ENCODE measurements at places on chromosomes 12 and 14.
A peak's percentile ranks its signal among the peaks of the same experiment; 100 is the strongest.

GRCh38 chr14:71539650-71540285 is 392.5 kb upstream of the RGS6 start:
- DNase-seq = no peak

- DNase-seq = no peak
Observed at GRCh38 chr12:98595243-98595988, 1.9 kb downstream of the SLC25A3 start.

DNA sequence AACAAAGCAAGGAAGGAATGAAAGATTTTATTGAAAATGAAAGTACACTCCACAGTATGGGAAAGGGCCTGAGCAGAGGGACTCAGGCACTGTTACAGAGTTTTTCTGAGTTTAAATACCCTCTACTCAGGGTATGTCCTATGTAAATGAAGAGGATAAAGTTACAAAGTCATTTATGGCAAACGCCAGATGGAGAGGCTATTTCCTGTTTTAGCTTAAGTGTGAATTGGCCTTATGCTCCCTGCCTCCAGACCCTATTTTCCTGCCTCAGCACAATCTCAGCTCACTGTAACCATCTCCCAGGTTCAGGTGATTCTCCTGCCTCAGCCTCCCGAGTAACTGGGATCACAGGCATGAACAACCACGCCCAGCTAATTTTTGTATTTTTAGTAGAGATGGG is 6.8 kb upstream of the PHC1 start:
- DNase-seq = no peak

- no peak for DNase-seq
Observed at GRCh38 chr14:80385336-80385735, 174.0 kb upstream of the DIO2 start.

DNA sequence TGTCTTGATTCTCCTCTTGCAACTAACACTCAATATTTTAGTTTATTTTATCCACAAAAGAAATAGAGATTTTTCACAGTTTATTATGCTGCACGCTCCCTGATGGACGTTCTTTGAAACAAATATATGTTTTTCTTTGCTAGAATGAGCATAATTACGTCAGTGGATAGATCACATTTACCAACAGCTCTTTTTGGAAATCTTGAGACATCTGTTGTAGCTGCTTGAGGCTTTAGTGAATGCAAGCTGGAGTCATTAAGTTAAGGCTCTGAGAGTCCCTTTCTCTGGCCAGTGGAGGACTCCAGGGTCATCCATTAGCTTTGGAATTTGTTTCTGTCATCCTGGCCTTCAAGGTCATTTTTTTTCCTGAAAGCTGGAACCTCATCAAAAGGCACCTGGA is 405.6 kb upstream of the TMEM132C start:
- DNase-seq = no peak

DNA sequence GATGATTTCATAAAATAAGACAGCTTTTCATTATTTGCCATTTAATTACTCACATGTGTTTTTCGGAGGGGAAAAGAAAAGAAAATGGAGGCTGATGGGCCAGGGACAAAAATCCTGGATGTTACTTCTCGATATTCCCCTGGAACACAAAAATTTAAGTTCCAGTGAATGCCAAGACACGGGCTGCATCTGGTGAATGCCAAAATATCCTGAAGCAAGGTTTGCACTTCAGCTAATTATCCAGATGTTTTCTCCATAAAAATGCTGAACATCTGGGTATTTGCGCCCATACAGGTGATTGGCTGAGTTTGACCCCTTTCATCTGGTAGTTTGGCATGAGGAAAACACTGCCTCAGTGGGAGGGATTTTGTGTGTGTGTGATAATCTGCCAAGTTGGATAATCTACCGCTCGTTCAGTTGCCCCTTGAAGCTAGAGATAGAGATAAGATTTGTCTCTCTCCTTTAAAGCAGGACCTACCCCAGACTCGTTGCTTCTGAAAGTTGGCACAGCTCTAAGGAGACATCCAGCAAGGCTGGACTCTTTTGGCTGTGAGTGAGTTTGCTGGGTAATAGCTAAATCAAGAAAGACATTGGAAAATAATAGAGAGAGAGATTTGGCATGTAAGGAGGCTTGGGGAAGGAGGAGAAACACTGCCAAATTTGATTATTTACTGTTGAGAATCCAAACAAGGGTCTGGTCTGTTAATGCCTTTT is 390.0 kb downstream of the EGLN3 start:
- DNase-seq = no peak

- no peak for DNase-seq
Observed at GRCh38 chr14:92994942-92995341, 72.0 kb downstream of the CHGA start.

DNA sequence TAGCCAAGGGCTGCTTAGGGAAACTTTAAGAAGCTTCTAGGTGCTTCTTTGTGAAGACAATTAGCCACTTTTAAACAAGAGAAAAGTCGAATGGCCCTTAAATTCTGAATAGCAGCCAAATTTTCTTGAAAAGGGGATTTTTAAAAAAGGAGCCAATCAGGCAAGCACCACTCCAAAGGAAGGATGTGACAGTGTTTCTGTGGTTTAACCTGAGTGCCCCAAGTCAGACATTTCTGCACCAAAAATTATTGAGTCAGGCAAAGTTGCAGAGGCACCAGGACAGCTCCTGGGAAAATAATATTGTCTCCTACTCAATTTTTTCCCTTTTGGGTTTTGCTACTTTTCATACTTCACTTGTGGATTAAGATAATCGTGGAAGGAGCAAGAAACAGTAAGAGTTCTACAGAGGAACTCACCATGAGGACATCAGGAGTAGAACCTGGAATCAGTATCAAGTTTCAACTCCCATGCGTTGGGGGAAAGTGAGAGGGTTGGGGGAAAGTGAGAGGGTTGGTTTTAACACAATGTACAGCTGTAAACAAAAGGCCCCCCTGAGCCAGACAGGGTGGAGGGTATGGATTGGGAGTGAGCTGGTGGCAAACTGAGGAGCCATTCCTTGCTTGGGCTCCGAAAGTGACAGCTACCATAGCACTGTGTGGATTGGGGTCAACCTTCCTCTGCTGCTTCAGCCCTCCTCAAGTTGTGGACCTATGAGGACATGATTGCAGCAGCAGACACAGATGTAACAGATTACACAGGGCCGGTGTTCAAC is 90.8 kb downstream of the SLC38A1 start:
- no peak for DNase-seq

DNA sequence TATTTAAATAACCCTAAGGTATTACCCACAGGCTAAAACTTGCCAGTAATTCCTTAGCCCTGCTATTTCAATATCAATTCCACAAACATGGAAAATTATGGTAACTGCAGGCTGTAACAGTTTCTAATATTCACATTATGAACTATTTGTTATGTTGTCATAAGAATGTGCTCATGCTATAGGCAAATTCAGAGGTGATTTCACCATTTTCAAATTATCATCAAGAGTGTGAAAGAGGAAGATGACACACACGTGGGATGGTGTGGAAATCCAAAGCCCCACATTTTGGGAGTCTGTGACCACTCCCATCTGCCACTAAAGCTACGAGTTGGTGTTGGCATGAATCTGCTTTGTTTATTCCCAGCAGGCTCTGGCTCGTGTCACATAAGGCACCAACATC is 5.9 kb upstream of the MYO1A start:
- DNase-seq = no peak

DNA sequence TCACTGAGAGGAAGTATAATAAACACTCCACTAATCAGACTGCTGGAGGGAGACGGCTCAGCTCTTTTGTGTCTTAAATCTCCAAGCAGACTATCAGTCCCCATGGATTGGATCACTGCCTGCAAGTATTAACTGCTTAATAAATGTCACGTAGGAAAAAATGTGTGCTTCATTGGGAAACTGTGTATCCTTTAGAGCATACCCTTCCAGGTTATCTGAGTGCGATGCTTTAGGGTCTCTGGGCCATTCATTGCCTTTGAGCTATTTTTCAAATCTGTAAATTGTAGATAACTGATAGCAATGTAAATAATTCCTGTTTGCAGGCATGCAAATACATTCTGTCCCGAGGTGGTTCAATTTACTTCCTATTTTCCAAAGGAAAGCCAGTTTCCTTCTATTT is 45.0 kb upstream of the VASH1 start:
- no peak for DNase-seq

DNA sequence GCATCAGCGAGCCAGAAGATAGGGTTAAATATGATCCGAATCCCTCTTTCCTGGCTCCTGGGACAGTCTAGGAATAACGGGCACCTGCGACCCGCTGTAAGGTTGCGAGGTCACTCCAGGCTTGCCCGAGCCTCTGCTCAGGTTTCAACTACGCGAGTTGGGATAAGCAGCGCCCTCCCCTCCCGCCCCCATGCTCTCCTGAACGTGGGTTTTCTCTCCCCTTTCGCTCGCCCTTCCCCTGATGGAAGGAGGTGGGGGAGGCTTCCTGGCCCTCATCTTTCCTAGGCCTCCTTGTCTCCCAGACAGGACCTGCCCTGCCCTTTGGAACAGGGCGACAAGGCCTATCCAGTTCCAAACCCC is 753 bp upstream of the ATP5MC2 start:
- peak; percentile 58 for DNase-seq

GRCh38 chr12:104510145-104510872 is 53.6 kb downstream of the CHST11 start:
- DNase-seq = no peak

GRCh38 chr14:101687756-101688546 is 73.6 kb upstream of the PPP2R5C start:
- DNase-seq = no peak

GRCh38 chr12:78671295-78671694 is 193.3 kb upstream of the SYT1 start:
- DNase-seq = no peak

DNA sequence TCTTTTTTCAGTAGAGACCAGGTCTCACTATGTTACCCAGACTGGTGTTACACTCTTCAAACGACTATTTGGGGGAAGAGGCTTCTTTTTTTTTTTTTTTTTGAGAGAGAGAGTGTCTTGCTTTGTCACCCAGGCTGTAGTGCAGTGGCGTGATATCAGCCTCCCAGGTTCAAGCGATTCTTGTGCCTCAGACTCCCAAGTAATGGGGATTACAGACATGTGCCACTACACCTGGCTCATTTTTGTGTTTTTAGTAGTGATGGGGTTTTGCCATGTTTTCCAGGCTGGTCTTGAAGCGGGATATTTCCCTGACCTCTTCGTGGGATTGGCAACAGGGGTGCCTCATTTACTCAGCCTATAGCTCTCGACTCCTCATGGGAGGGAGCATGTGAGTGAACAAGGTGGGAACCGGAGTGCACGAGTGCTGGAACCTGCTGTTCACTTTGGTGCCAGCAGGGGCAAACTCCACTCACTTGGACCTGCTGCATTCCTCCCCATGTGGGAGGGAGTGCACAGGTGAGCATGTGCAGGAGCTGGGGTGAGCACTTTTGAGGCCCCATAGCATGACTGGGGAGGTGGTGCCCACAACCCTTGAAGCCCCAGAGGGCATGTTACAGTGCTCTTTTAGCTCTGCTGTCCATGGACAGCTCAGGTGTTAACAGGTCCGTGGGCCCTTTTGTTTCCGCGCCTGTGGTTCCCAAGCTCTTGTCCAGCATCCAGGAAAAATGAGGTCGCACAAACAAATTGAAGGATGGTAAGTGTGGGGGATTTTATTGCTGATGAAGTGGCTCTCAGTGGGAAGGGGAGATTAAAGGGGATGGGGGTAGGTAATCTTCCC is 79.1 kb upstream of the HECTD1 start:
- DNase-seq = no peak

DNA sequence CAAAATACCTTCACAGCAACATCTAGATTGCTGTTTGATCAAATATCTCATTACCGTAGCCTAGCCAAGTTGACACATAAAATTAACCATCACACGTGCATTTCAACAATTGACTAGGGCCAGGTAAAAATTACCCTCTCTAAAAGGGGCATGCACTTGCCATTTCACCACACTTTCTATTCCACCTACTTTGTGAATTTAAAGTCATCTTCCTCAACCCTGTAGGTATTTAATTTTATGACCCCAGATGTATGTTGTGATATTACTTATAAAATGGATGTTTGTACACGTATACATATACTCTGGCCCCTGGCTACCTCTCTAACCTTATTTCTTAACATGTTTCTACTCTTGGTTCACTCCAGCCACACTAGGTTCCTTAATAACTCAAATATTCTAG is 160.2 kb downstream of the FOXA1 start:
- DNase-seq = no peak

DNA sequence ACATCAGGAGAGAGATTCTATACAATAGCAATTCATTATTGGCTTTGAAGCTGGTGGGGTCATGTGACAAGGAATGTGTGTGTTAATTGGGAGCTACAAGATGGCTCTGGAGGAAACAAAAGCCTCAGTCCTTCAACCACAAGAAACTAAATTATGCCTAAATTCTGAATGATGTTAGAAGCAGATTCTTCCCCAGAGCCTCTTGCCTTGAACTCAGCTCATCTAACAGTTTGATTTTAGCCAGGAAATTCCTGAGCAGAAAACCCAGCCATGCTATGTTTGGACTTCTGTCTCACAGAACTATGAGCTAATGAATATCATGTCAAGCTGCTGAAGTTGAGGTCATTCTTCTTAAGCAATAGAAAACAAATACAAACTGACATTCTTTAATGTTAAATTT is 274.7 kb downstream of the SLC6A15 start:
- no peak for DNase-seq

GRCh38 chr14:90870950-90871604 is 54.8 kb upstream of the TTC7B start:
- DNase-seq = no peak

GRCh38 chr12:57764662-57765002 is 2.2 kb downstream of the CYP27B1 start:
- no peak for DNase-seq

DNA sequence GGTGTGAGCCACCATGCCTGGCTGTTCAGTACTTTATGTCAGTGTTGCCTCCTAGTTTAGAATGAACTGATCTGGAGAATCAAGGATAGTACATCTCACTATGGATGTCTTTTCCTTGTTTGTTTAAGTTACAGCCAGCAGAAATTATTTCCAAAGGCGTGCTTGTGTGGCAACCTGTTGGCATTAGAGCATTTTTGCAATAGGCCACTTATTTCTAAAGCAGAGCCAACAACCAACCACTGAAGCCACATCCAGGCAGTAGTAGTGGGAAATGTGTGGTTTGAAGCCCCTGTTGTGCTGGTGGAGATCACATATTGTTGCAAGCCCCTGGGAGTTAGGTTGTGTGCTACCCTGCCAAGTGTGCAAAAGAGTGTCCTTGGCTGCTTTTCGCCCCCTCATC is 3.7 kb downstream of the ANO6 start:
- no peak for DNase-seq

DNA sequence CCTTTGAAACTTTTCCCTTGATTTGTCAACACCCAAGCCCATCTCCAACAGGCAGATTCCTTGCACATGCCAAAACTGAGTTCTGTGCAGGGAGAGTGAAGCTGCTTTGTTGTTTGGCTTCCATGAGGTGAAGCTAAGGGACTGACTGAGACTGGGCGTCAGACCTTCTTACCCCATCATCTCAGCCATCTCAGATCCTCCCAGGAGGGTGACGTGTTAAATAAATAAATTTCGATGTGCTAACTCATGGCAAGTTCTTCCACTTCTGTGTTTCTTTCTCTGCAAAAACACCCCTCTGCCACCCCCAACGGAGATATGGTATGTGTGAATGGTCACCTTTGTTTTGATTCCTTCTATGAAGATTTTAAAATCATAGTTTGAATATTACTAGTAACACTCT is 17.8 kb downstream of the UTP20 start:
- no peak for DNase-seq

GRCh38 chr12:7712841-7713442 is 1.7 kb downstream of the DPPA3 start:
- DNase-seq = no peak
